Activated CD4-positive, alpha-beta T cell treated with anti-CD3 and anti-CD28 coated beads for 24 hours (primary cell): ENCODE measurements at places on chromosomes 13 and 19.

GRCh38 chr13:79231887-79232286 lies 174.2 kb downstream of the RBM26 start:
- DNase-seq = no peak

DNA sequence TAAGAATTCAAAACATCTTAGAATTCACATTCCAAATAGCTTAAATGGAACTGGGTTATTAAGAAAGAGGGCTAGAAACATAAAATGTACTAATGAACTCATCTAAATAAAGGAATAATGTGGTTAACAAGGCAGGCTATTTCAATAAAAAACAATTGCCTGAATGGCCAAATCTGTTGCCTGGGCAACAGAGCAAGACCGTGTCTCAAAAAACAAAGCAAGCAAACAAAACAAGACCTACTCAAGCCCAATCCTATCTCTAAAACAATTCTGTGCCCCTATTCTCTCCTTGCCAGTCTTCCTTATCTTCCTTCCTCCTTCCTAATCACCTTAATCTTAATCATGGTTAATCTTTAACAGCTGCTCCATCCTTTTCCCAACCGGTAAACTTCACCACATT lies 12.1 kb downstream of the IGFL1 start:
- DNase-seq = no peak

DNA sequence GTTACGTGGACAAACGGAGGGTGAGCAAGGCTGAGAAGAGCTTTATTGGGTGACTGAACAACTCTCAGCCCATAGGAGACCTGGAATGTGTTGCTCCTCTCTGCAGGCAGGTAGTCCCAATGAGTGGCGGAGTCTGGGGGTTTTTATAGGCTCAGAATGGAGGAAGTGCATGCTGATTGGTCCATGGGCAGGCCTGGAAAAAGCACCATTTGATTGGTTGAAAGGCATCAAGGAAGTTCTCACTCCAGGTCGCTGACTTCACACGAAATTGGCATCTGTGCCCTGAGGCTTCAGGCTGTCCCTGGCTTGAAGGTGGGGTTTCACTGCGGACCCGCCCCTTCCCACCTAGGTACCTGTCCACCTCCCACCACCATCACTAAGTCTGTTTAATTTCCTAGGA lies 65.4 kb downstream of the SPATA13 start:
- no peak for DNase-seq

- no peak for DNase-seq
Observed at GRCh38 chr13:95480131-95480545, 72.4 kb upstream of the CLDN10 start.

DNA sequence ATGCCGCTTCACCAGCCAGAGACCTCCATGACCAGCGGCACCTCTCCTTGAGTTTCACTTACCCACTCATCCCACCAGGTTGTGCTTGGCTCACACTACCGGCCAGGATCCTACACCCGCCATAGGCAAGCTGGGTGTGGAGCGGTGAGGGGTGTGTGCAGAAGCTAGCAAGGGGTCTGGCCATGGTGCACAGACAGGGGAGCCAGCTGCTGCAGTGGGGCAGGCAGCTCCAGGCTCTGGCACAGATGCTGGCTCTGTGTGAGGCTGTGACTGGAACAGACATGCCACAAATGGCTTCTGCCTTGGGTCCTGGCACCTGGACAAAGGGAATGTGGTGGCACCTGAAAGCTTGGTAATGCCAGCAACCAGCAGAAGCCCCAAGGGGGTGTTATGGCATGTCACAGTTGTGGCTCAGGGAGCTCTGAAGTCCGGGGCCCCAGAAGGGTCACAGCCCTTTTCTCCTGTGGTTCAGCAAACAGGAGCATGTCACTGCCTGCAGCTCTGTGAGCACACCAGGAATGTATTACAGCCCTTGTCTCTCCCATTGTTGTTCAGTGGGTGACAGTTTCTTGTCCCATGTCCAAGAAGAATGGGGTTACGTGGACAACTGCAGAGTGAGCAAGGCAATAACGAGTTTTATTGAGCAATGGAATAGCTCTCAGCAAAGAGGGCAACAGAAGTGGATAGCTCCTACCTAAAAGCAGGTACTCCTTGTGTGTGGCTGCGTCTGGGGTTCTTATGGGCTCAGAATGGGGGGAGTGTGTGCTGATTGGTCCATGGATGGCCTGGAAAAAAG lies 2791.0 kb upstream of the PCDH20 start:
- DNase-seq = no peak
